ENCODE measurements at places on chromosomes 12 and 14.

- DNase-seq: no peak
Observed at GRCh38 chr14:59018460-59018859, 170.0 kb upstream of the DAAM1 start.

DNA sequence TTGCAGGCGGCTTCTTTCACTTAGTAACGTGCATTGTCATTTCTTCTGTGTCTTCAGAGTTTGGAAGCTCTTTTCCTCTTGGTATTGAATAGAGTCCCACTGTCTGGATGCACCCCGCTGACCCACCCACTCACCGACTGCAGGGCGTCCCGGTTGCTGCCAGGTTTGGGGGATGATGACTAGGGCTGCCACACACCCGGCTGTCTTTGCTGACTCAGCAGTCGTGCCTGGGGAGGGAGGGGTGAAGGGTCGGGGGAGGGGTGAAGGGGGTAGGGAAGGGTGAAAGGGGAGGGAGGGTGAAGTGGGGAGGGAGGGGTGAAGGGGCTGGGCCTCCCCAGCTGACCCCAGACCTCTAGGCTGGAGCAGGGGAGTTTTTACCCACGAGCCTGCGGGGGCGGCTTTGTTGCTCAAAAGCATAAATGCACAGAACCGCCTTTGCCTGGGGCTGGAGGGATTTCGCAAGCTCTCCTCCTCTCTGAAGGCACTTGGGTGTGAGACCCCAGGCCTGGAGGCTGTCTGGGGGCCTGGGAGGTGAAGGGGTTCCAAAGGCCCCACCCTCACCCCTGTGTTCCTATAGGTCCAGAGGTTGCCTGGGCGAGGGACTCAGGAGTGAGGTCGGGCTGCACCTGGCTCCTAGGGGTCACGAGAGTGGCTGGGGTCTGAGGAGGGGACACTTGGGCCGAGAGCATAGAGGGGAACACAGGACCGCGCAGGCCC is 31.3 kb upstream of the ULK1 start:
- DNase-seq: no peak

DNA sequence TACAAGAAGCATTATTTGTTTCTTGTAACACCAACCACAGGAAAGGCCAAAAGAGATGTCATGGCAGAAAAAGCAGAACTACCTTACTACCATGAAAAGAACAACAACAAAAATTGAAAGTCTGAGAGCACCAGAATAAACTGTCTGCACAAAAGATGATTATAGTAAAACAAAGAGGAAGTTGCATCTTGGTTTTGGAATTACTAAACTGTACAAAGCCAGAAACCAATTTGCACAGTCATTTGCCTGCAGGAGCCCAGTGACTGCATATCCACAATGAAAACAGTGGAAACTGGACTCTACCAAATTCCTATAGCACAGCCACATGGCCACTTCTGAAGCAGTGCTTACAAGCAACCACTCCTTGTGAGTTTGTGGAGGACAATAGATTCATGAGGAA is 276.2 kb downstream of the SSPN start:
- DNase-seq: no peak

GRCh38 chr14:58574623-58575022 is 63.1 kb upstream of the DACT1 start:
- DNase-seq: no peak

DNA sequence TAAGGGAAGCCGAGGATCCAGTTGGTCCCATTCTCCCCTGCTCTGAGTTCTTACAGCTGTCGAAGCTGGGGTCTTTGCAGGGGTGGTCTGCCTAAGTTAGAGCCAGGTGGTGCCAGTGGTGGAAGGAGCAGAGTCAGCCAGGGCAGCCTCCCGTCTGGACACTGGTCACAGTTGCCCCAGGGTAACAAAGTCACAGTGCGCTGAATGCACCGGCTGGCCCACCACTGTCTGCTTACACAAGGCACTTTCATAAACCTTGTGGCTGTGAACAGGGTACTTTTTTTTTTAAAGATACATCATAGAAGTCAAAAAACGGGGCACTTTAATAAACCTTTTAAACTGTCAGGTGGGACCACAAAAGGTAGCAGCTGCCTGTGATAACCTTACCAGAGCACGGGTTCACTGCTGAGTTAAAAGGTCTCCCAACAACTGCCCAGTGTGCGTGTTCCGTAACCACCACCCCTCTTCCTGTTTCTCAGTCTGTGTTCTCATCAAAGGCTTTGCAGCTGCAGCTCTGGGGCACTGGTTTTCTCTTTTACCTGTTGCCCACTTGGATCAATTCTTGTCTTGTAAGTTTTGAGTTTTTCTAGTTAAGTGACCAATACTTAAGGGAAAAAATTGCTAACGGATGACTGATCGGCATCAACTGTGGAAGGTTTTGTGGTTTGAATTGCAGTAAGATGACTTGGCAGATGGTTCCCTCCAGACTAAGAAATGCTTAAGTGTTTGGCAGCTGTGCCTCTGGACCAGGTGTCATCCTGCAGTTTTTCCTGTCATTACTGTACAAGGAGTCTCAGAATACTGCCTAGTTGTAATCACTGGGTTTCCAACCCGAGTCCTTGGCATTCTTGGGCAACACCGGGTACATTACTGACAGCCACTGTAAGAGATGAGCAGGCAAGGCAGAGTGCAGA is 55.9 kb downstream of the DYNC1H1 start:
- no peak for DNase-seq

DNA sequence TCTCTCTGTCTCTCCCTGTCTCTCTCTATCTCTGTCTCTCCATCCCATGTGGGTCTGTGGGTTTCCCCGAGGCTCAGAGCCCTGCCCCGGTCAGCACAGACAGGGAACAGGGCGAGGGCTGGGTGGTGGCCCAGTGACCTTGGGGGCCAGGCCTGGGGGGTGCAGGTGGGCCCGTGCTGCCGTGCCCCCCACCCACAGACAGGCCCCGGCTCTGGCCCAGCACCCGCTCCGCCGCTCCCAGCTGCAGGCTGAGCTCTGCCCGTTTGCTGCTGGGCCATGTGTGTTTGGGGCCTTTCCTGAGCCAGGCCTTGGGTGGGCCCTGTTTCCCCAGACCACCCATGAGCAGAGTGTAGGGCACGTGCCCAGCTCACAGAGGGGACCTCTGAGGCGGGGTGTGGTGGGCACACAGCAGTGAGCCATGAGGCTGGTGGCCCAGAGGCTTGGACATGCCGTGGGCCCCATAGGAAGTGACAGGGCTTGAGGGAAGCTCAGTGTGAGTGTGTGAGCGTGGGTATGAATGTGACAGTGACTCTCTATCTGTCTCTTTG is 51.0 kb downstream of the TMEM121 start:
- no peak for DNase-seq

- DNase-seq: no peak
Observed at GRCh38 chr12:77893918-77894317, 63.2 kb downstream of the NAV3 start.

DNA sequence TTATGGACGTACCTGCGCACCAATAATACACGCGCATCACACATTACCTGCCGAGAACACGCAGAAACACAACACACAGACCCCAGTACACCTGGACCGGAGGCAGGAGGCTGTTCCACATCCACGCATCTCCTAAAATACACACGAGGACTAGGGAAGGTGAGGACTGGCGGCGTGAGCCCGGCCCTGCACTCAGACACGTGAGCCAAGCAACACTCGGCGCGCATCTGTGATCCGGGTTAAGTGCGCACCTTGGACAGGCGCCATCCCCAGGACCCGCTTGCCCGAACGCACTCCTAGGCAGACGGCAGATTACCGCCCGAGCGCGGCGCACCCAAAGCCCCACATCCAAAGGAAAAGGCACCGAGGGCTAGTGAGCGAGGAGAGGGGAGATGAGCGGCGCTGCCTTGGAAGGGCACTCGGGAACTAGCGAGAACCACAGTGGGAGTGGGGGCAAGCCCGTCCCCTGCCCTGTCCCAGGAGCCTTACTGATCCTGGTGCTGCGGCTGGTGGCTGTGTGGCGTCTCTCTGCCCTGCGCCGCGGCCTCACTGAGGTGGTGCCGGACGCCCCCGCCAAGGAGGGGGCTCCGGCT is 417 bp downstream of the GLS2 start:
- no peak for DNase-seq

DNA sequence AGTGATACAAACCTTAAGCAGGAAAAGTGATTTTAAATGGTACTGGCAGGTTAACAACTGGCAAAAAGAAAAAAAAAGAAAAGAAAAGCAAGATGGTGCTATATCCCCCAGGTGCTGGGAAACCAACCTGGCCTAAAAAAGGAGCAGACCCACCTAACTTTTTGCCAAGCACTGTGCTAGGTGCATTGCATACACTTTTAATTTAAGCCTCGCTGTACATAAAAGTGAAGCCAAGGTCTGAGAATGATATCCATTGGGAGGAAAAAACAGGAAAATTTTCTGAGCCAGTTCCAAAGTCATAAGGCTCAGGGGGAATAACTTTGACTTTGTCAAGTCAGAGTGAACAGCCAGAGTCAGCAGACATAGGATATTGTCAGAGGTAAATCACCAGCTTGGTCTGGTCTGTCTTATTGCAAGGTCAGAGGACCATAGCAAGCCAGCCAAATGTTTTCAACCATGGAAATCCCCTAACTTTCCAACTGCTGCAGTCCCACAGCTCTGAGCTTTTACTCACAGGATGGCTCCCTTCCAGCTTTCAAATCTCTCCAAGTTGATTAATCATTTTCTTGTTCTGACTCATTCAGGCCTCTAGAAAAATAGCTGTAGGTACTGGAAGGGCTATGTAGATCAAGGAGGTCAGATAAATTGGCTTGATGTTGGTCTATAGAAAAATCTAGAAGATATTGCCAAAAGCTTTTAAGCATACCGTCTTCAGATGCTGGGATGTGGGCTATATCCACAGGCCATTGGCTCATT is 412.9 kb downstream of the RAD51B start:
- DNase-seq: no peak

GRCh38 chr12:64526859-64527258 is 74.9 kb downstream of the TBK1 start:
- no peak for DNase-seq

GRCh38 chr12:130746546-130746945 is 30.4 kb upstream of the RIMBP2 start:
- no peak for DNase-seq

- no peak for DNase-seq
Observed at GRCh38 chr12:105801351-105801750, 337.4 kb downstream of the NUAK1 start.

DNA sequence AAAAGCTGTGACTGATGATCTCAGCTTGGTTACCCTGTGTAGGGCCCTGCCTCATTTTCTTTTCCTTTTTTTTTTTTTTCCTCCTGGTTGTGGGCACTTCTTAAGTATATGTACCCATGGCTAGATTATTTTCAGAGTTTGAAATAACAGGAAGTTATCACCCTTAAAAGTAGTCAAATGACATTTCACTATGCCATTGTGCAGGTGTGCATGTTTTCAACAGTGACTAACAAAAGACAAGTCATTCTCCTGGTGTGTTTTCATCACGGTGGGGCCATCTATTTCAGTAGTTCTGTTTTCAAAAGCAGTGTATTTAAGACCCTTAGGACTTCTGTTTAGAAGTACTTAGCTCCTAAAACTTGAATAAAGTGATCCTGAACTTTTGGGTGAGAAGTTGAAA is 15.0 kb downstream of the GABARAPL1 start:
- DNase-seq: no peak

DNA sequence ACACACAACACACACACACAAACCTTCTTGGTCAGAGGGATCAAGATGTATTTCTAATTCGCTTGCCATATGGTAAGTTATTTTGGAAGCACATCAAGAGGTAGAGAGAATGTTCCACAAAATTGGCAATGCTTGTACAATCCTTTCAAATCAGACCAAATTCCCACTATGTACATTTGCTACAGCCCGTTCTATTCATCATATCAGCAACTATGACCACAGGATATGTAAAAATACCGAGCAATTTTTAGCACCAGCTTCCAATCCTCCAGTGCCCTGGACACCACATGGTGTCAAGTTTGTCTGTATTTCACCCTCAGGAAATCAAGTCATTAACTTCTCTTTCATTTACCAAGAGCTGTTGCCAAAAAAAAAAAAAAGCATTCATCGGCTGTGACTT is 21.2 kb downstream of the TBX5 start:
- no peak for DNase-seq

GRCh38 chr14:89178800-89179535 is 238.1 kb downstream of the FOXN3 start:
- DNase-seq: no peak

DNA sequence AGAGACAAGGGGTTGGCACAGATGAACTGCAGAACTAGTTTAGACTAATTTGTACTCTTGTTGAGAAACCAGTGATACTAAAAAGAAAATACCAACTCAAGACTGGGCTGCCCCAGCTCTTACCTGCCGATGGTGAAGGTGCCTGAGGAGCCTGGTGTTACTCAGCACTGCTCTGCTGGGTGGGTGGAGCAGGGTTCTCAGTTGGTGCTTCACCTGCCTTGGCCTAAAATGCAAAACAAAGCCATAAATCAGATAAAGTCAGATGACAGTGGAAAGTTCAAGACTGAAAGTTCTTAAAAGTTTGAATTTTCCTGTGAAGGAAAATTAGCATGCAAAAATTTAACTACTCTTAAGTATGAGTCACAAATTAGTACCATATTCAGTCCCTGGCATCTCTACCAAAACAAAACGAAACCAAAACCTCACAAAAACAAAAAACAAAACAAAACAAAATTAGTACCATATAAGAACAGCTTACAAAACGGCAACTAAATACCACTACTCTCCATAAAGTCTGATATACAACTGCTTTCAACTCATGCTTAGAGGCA is 21.9 kb downstream of the YBX3 start:
- no peak for DNase-seq

GRCh38 chr12:32727237-32727636 is 28.5 kb downstream of the YARS2 start:
- no peak for DNase-seq

GRCh38 chr14:97413966-97414717 is 617.0 kb downstream of the VRK1 start:
- no peak for DNase-seq

DNA sequence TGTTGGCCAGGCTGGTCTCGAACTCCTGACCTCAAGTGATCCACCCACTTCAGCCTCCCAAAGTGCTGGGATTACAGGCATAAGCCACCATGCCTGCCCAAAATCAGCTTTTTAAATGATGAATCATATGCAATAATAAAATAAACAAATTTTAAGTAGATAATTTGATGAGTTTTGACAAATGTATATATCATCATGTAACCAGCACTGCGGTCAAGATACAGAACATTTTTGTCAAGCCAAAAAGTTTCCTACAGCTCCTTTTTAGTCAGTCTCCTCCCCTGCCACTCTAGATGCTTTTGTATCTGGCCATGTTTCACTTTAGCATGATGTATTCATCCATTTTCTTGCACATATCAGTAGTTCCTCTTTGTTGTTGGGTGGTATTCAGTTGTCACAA is 17.2 kb downstream of the FRMD6 start:
- no peak for DNase-seq

DNA sequence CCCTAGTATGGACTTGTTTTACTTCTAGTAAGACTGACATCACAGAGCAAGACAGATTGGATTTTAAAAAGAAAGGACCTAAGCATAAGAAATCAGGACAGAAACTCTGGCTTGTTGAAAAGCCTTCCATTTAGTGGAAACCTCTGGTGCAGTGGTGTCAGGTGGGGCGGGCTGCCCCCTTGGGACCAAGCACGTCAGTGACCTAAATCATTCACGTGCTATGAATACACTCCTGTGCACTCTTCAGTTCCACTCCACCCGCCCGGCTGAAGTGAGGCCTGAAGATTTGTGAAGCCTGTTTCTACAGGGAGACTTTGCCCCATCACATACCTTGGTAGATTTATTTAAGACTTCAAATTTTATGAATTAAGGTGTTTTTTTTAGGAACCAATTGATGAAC is 58.2 kb upstream of the STRN3 start:
- no peak for DNase-seq

- no peak for DNase-seq
Observed at GRCh38 chr14:40870252-40870651, 736.4 kb upstream of the LRFN5 start.

Data from cortex of kidney (tissue), 1 donor.